Mesenteric fat pad (tissue), 1 donor: ENCODE measurements at places on chromosomes 12 and 14.

GRCh38 chr14:37122288-37122687, 50.1 kb downstream of the SLC25A21 start:
- no peak for DNase-seq

- no peak for DNase-seq
Observed at GRCh38 chr12:119689935-119690500, 22.1 kb downstream of the PRKAB1 start.

- peak; percentile 78 for DNase-seq
Observed at GRCh38 chr14:23357261-23357660, 4.6 kb upstream of the SLC22A17 start.

- no peak for DNase-seq
Observed at GRCh38 chr12:92929983-92930382, 888 bp upstream of the EEA1 start.

GRCh38 chr12:81588235-81589008, 170.7 kb downstream of the PPFIA2 start:
- DNase-seq = no peak
